ENCODE measurements at places on chromosomes 16 and 17.

GRCh38 chr16:24612656-24613055 lies 73.3 kb downstream of the RBBP6 start:
- DNase-seq: no peak

GRCh38 chr16:75727221-75727620 lies 931 bp upstream of the CPHXL start:
- no peak for DNase-seq

- no peak for DNase-seq
Measured at GRCh38 chr17:79305768-79306423, 231.3 kb downstream of the ENGASE start.

DNA sequence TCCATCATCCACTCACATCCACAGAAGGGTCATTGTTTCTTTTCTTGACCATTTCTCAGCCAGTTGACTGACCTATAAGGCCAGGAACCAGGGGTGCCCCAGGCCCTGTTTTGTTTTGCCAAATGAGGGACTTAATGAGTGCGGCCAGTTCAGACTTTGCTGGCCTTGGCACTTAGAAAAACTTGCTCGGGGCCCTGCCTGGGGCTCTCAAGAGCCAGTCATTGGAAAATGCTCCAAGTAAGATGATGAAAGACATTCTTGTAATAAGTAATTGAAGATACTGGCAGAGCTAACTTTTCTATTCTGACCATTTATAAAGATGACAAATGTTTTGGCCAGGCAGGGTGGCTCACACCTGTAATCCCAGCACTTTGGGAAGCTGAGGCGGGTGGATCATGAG lies 29.0 kb upstream of the CLEC18B start:
- no peak for DNase-seq

DNA sequence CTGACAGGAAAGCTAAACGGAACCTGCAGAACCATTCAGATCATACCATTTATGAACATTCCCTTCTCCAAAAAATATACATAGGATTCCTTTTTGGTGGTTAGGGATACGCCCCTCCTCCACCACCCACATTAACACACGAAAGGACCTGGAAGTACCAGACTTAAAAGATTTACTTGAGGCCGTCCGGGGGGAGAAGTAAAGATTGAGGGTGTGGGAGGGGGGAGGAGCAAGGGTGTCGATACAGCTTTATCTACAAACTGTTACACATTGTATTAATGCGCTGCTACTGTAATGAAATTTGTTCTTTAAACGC lies 537 bp downstream of the PALB2 start:
- DNase-seq: no peak

GRCh38 chr17:27296428-27296979 lies 2.6 kb downstream of the WSB1 start:
- DNase-seq: no peak

DNA sequence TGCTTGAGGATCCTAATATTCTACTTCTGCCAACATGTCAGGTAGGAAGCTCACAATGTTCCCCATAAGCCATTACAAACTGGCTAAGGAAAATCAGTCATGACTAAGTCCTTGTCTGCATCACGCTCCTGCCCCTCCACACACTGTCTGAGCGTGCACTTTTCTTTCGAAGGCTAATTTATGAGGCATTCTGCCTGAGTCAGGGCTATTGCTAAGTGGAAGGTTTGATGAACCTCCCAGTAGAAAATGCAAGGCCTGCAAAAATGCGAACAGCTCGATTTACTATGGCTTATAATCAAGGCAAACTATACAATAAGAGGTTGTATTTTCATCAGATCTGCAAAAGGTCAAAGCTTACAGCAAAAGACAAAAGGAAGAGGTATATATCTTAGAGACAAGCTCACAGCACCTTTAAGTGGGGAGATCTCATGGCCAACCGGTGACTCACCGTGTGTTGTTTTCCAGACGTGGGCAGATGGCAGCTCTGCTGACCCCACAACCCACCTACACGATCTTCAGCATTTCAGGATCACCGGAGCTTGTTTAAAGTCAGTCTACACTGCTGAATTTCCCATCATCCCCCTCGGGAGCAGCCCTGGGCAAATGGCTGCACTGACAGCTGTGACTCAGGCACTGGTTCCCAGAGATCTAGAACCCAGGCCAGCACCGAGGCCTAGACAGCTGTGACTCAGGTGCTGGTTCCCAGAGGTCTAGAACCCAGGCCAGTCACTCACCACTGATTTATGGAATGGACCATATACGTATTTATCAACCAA lies 26.1 kb downstream of the MEAK7 start:
- no peak for DNase-seq

DNA sequence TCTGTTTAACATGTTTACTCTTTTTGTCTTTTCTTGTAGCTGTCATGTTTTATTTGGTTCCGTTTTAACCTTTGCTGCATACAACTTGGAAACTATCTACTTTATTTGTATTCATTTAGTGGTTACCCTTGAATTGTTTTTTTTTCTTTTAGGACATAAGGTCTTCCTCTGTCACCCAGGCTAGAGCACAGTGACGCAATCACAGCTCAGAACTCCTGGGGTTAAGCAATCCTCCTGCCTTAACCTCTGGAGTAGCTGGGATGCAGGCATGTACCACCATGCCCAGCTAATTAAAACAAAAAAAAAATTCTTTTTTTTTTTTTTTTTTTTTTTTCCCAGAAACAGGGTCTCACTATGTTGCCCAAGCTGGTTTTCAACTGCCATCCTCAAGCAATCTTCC lies 29.8 kb upstream of the USP43 start:
- DNase-seq: no peak

DNA sequence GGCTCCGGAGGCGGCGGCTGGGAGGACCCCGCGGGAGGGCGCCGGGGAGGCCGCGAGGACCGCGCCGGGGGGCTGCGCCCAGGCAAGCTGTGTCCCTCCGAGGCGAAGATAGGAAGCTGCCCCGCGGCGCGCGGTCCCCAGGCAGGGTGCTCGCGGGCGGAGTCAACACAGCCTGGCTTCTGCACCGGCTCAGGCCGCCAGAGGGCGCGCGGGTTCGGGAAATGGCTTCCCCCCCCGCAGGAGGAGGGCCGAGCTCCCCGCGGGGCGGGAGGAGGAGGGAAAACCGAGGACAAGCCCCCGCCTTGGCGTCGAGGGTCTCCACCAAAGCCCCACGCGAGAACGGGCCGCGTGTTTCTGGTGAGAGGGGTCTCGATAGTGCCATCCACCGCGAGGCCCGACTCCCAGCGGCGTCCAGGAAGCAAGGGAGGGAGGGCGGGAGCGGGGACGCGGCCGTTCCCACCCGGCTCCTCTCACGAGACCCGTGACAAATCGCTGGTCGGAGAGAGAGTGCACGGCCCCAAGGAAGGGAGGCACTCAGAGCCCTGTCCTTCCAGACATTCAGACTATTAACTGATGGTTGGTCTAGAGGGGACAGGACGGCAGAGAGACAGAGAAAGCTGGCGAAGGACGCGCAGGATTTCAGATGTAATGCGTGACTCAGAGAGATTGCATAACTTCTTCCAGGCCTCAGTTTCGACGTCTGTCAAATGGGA lies 64.4 kb upstream of the DNAJA2 start:
- DNase-seq: peak; percentile 84

- no peak for DNase-seq
Measured at GRCh38 chr17:42853004-42853403, 2.0 kb downstream of the AOC3 start.

DNA sequence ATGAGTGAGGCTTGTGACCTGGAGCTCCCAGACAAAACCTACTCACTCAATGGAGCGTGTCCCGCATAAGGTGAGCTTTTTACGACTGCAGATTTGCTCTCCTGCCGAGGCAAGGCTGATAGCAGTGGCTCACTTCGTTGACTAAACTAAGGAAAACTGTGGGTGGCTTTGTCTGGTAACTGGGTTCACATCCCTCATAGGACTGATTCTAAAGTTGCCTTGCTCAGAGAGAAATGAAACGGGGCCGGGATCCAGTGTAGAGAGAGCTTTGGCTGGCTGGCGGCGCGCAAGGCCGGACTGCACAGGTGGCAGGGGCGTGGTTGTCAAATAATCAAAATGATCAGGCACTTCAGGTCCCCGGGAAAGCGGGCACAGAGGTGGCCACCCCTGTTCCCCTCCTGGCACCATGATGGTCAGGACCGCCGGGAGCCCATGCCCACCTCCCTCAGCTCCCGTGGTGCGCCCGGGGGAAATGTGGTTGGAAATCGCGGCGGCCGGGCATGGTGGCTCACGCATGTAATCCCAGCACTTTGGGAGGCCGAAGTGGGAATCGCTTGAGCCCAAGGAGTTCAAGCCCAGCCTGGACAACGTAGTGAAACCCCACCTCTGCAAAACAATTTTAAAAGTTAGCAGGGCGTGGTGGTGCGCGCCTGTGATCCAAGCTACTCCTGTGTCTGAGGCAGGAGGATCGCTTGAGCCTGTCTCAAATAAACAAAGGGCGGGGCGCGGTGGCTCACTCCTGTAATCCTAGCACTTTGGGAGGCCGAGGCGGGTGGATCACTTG lies 26.6 kb upstream of the OR1F1 start:
- no peak for DNase-seq

DNA sequence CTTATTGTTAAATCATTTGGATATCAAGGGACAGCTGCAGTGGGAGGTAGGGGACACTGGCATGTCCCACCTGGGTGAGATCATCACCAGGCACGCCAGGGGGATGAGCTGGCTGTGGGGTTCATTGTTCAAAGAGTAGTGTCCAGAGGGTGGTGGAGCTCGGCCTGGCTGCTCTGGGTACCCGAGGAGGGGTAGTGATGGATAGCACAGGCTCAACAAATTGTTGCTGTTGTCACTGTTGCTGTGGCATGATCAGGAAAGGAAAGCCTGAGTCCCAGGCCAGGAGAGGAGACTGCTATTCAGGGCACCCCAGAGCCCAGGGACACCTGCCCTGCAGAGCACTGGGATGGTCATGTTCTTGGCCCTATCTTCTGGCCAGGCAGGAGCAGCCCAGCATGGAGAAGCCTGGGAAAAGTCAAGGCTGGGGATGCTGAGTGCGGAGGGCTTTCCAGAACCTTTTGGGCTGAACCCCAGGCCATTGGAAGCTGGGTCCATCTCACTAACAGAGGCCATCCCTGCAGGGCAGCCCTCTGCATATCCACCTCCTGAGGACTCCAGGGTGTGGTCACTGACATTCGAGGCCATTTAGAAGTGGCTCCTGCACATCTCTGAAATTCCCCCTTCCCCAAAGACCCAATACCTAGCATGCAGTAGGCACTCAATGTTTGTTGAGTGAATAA lies 12.1 kb downstream of the BEAN1 start:
- DNase-seq: no peak

DNA sequence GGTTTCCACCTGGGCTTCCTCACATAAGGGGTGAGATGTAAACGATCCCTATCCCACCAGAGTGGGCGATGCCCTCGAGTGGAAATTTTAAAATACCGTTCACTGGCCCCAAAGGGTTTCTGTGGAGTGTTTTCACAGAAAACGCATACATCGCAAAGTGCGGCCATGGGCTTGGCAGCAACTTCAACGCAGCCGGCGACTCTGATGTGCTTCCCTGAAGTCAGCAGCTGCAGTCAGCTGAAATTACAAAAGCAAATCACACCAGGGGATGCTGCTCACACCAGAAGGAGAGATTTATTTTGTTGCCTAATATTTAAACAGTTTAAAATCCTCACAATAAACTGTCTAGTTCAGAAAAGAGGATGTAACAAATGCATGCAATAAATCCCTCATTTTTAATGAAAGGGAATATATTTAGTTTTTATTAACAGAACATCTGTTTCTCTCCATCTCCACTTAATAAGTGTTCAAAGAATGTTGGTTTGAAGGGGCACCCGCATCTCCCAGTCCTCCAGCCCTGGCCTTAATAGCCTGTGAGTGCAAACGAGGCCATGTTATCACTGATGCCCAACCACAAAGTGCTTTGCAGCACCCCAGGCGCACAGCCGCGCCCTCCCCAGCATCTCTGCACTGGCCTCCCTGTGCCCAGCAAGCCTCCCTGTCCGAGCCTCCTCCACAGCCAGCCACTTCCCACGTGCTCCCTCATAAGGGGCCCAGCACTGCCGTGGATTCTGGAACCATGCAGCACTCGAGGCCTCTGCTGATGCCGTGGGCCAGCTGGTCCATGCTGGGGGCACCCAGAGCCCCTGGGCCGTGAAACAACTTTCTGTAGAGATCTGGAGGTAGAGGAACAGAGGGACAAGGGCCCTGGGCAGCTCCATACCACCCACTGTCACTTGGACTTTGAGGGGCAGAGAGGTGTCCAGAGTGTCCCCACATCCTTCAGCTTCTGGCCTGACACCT lies 17.3 kb upstream of the XYLT2 start:
- no peak for DNase-seq

DNA sequence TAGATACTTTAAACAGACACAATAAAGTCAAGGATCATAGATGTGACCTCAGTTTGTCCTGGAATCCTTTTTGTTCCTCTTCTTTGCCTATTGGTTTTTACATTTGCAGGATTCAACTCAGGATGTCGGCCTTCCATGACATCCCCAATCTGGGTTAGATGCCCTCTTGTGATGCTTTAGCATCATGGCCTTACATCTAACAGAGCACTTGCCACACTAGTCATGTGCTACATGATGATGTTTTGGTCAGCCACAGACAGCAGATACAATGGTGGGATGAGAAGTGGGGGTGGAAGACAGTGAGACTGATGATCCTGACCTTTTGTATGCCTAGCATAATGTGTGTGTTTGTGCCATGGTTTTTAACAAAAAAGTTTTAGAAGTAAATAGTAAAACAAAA lies 1.8 kb upstream of the SYNRG start:
- no peak for DNase-seq

- no peak for DNase-seq
Measured at GRCh38 chr17:43663383-43663782, 1.7 kb upstream of the MEOX1 start.
